ENCODE measurements at places on chromosomes 5 and 9. TPM values are rescaled to one million over a fixed set of nuclear protein-coding genes. Genes with fewer than 3 reads are reported as not detected.
A peak's percentile ranks its signal among the peaks of the same experiment; 100 is the strongest.

The LVRN gene
- not detected for total RNA-seq

The RICTOR gene
- 33.0 TPM for total RNA-seq

The UBAC1 gene
- total RNA-seq, result 22.1 TPM

The TRIM36 gene
- total RNA-seq, result 4.0 TPM

DNA sequence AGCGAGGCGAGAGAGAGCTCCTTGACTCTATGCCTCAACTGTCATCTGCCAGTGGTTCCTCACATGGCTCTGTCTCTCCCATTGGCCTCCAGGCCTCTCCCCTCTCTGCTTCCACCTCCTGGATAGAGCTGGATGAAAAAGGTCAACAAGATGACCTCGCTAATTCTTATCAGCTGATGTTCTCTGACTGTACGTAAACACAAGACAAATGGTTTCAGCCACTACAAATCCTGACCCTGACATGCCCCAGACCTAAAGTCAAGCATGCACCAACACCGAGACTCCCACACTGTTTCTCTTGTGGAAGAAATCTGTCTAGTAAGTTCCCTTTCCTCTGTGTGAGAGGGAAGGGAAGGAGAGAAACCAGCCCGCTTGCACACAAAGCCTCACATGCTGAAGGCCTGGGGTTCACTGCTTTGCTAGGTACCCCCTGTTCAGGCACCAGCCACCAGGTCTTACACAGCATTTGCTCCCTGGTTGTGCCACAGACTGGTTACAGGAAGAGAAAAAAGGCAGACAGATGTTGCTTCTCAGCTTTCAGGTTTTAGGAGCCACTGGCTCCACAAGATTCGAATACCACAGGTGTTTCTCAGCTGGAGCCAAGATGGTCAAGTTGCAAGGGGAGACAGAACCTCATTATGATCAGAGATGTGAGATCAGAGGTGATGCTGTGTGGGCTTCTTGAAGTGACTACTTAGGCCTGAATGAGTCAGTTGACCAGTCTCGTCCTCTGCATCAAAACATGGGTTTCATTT, 592.5 kb downstream of the CCDC171 start:
- no peak for DNase-seq

- DNase-seq, result peak; percentile 33
Observed at GRCh38 chr5:33423018-33423630, 17.6 kb upstream of the TARS1 start.

DNA sequence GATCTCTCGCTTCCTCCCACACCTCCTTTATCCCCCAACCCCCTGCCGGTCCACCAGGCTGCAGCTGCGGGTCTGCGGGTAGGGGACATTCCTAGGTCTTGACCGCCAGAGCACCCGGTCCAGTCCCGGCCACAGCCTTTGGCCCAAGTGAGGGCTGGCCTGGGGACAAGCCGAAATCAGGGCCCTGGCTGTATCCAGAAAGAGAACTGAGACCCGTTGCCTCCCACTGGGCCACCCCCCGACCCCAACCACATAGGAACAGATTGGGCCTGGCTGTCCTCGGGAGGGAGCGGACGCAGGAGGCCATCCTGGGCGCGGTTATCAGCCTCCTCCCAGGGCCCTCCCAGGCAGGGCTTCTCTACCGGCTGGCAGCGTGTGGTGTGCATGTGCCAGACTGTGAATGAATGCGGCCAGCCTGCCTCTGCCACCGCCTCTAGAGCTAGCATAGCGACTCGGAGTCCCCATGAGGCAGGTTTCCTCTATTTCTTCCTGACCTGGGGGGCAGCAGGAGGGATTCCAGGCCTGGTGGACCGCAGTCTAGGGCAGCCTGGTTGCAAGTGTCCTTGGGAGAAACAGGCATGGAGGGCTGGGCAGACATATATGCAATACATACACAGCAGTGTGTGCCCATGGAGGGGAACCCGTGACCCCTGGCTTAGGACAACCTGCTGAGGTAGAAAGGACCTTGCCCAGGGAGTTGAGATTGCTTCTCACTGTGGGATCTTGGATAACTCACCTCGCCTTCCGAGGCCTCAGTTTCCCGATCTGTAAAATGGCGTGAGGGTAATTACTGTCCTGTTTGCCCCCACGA, 1.2 kb downstream of the N4BP3 start:
- DNase-seq, result no peak

DNA sequence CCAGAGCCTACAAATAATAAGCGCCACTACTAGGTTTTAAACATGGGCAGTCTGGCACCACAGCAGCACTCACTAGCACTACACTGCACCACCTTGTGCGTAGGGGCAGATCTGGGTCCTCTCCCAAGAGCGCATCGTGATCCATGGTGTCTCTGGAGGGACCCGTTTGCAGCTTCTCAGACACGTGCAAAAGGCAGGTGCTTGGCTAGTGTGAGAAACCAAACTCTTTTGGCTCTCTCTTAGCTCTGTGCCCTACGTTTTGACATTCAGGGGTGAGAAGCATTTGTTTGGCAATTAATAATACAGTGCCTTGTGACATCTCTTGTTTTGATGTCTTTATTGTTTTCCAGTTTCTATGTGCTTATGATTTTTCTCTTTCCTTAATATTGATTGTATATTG, 75.4 kb upstream of the EGFLAM start:
- DNase-seq, result no peak

DNA sequence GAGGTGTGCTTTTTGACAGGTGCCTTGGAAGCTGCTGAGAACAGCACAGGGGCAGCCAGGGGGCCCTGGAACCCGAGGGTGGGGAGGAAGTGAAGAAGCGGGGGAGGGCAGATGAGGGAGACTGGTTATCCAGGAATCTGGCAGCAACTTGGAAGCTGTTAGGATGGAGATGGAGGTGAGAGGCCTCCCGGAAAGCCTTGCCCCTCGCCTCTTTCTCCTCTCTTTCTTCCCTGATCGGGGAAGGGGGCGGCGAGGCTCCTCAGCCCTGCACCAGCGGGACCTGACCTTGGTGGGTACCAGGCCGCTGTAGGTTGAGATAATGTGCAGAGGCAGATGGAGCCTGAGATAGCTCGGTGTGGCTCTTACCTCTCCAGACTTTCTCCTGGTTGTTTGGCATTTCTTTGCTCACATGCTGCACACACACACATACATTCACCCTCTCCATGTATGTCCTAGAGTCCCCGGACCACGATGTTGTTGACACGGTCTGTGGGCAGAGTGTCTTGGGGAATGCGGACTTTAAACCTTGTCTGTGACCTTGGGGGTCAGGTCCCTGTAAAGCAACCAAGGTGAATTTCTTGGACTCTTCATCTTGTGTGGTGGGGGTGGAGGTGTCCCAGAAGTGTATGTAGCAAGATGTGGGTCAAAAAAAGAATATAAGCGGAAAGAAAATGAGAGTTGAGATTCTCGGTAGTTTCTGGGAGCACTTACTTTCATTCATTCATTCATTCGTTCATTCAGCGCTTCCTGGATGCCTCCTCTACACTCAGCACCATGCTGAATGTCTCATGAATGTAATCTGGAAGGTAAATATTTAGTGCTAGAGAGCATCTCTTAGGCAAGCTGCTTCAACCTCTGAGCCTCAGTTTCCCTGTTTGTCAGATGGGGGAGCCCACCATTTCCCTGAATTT, 1.6 kb downstream of the WWC1 start:
- DNase-seq, result no peak

- peak; percentile 66 for DNase-seq
Observed at GRCh38 chr9:21326526-21327139, 8.6 kb downstream of the KLHL9 start.

GRCh38 chr5:90434116-90434714, 24.7 kb upstream of the CETN3 start:
- DNase-seq, result peak; percentile 34

GRCh38 chr5:133844836-133845235, 123.6 kb downstream of the C5orf15 start:
- DNase-seq, result peak; percentile 22

- no peak for DNase-seq
Observed at GRCh38 chr9:19451240-19452087, 42.7 kb downstream of the ACER2 start.

- no peak for DNase-seq
Observed at GRCh38 chr5:2251751-2252150, 369.0 kb upstream of the IRX4 start.

- peak; percentile 41 for DNase-seq
Observed at GRCh38 chr5:157286761-157287211, 20.9 kb downstream of the CYFIP2 start.

GRCh38 chr5:155050384-155051019, 36.9 kb downstream of the KIF4B start:
- no peak for DNase-seq

DNA sequence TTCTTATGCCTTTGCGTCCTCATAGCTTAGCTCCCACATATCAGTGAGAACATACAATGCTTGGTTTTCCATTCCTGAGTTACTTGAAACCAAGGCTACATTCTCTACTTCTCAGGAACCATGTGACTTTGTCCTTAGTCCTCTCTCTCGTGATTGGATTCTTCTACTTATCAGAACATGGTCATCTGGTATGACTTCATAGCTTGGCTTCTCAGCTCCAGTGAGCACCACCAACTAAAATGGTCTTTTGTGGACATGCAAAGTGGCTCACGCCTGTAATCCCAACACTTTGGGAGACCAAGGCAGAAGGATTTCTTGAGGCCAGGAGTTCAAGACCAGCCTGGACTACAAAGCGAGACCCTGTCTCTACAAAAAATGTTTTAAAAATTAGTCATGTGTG, 81.2 kb upstream of the NIPBL start:
- DNase-seq, result no peak

DNA sequence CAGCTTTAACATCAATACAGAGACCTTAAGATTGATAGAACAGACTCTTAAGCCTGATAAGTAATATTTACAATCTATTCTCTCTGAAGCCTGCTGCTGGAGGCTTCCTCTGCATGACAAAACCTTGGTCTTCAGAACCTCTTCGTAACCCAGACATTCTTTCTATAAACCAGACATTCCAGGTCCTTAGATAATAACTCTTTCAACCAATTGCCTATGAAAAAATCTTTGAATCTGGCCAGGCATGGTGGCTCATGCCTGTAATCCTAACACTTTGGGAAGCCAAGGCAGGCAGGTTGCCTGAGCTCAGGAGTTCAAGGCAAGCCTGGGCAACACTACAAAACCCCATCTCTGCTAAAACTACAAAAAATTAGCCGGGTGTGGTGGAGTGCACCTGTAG, 327.8 kb downstream of the ENC1 start:
- DNase-seq, result no peak

GRCh38 chr5:133612249-133612860, at the start of gene FSTL4:
Gene FSTL4, minus strand, starts transcription at chr5:133612541.
- no peak for DNase-seq
